ENCODE measurements at places on chromosomes 2 and 18. TPM values are rescaled to one million over a fixed set of nuclear protein-coding genes. Genes with fewer than 3 reads are reported as not detected.

The PHLPP1 gene
- total RNA-seq = 4.6 TPM

The MEP1B gene
- total RNA-seq = not detected

The TWIST2 gene
- 13.4 TPM for total RNA-seq

The GALNT14 gene
- total RNA-seq = 1.7 TPM

The PCARE gene
- not detected for total RNA-seq

The KRTCAP3 gene
- total RNA-seq = not detected

The GPR35 gene
- 0.85 TPM for total RNA-seq

The ADD2 gene
- total RNA-seq = 0.28 TPM

The IL37 gene
- total RNA-seq = not detected

The LYG2 gene
- total RNA-seq = not detected

The ST6GAL2 gene
- under 0.01 TPM for total RNA-seq

The GAD1 gene
- under 0.01 TPM for total RNA-seq

The RAB11FIP5 gene
- total RNA-seq = 41.7 TPM

The DPP10 gene
- not detected for total RNA-seq

The UGT1A7 gene
- not detected for total RNA-seq

The NOL4 gene
- total RNA-seq = 0.38 TPM

The TMEM163 gene
- total RNA-seq = not detected

The LIMS3 gene
- total RNA-seq = 1.1 TPM
